ENCODE measurements at places on chromosomes 1 and 21.

DNA sequence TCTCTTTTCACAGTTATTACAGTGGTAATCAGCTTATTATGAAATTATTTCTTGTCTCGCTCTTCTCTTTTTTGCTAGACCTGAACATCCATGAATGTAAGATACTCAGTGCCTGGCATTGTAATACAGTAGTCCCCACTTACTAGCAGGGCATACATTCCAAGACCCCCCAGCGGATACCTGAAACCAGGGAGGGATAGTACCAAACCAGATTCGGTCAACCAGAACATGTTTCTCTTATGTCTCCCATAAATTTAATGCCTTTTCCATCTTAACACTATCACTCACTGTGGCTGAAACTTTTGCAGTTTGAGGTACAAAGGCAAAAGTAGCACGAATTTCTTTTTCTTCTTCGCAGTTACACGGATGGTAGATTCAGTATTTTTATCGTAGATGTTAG is 24.6 kb upstream of the B3GALT2 start:
- no peak for DNase-seq

DNA sequence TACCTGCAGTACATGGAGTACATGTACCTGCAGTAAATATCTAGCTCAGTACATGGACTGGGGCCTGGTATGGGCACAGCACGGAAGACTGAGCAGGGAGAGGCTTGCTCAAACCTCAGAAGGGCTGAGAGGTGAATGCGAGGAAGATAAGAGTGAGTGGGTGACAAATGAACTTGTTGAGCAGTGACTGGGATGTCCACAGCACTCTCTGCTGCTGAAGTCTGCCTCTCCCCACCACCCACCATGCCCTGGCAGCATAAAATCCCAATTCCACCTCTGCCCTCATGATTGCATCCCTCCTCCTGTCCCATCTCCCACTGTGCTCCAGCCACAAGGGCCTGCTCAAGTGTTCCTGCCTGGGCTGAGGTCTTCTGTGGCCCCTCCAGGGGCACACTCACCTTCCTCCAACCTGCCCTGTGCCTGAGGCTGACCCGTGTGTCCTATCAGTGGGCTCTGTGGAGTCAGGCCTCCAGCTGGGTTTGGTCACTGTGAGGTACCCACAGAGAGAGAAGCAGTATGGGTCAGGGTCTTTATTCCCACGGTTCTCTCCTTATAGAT is 114.2 kb downstream of the FOXD2 start:
- no peak for DNase-seq

GRCh38 chr1:192939440-192939839 is 119.7 kb downstream of the UCHL5 start:
- no peak for DNase-seq

DNA sequence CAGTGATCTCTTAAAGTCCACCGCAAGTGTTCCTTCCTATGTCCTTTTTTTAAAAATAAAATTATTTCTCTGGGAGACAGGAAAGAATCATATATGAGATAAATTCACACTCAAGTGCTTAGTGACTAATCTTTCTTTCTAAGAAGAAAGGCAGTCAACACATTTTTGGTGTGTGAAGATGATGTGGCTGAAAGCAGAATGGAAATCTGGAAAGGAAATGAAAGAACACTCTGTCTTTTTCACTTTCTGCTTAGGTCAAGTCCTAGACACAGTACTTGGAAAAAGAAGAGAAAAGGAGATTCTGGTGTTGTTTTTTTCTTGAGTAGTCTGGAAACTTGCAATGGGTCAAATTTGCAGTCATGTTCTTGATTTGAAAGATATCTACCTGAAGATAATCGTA is 45.5 kb upstream of the PRRX1 start:
- DNase-seq: no peak

GRCh38 chr21:19529031-19529430 is 1125.4 kb upstream of the TMPRSS15 start:
- no peak for DNase-seq

- DNase-seq: no peak
These were observed 13.5 kb downstream of the SHISA4 start for GRCh38 chr1:201902198-201902597.

DNA sequence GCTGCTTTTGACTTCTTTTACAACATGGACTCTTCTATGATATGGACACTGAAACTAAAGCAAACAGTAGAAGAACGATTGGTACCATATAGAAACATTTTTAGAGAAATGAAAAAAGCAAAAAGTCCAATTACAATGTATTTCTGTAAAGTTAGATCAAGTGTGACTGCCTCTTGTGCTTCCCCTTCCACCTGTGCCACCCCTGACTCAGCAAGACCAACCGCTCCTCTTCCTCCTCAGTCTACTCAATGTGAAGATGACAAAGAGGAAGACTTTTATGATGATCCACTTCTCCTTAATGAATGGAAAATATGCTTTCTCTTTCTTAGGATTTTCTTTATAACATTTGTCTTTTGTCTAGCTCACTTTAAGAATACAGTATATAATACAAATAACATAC is 66.9 kb downstream of the PHTF1 start:
- no peak for DNase-seq

GRCh38 chr1:12302798-12303447 is 73.1 kb downstream of the VPS13D start:
- DNase-seq: no peak

- no peak for DNase-seq
These were observed 21.3 kb downstream of the RBM15 start for GRCh38 chr1:110360431-110360830.

GRCh38 chr1:66048011-66048410 is 255.3 kb downstream of the PDE4B start:
- no peak for DNase-seq

DNA sequence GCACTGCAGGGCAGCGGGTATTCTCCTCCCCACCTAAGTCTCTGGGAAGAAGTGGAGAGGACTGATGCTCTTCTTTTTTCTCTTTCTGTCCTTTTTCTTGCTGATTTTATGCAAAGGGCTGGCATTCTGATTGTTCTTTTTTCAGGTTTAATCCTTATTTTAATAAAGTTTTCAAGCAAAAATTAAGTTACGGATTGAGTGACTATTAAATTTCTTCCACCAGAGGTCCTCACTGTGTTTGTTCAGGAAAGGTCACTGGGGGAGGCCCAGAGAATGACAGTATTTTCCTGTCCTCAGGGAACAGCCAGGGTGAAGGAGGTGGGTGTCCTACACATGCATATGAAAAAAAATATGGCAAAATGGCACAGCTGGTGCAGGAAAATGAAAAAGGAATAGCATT is 4.4 kb upstream of the ELF3 start:
- no peak for DNase-seq

DNA sequence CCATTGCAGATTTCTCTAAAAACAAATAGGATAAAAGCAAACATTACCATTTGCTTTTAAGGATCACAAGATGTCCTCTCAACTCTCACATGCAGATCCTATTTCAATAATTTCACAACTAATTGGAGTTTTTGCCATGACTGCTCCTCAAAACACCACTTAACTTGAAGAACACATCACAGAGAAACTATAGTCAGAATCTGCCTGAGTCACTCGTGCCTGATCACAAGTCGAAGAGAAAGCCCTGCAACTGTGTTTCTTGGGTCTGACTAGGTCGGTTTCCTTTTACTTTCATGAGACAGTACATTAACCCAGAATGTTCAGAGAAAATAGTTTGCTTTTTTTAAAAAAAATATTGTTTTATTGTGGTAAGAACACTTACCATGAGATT is 46.3 kb upstream of the SMYD2 start:
- DNase-seq: no peak

- DNase-seq: no peak
These were observed 270.7 kb downstream of the ASTN1 start for GRCh38 chr1:176893625-176894352.

DNA sequence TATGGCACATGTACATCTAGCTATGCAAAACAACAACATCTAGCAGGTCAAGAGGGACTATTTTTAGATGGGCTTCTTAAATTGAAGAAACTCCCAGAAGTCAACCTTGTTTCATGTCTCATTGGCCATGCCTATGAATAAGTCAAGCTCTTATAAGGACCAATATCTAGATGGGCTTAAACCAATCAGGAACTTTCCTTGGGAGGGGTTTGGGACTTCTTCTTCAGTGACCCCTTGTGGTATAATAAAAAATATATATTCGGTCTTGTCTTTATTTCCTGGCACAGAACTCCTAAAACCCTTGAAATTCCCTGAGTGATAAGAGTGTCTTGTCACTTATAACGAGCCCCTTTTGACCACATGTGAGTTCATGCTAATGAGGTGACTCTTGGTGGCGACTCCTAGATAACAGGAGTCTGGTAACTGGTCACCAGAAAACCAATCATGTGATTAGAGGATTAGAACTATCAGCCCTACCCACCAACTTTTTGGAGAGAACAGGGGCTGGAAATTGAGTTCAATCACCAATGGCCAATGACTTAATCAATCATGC is 218.3 kb downstream of the HHIPL2 start:
- no peak for DNase-seq

DNA sequence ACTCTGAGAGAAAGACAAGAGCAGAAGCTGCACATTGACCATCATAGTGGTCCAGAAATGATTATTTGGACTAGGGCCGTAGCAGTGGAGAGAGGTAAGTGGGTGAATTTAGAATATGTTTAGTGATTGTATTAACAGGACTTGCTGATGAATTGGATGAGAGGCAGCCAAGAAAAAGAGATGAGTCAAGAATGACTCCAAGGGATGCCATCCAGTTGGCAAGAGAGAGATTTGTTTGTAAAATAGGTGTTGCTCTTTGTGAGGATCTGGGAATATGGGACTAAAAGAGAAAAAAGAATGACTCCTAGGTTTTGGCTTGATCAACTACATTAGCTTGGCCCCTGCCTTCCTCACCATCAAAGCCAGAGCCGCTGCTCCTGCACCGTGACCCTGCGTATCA is 54.2 kb upstream of the ARTN start:
- no peak for DNase-seq

DNA sequence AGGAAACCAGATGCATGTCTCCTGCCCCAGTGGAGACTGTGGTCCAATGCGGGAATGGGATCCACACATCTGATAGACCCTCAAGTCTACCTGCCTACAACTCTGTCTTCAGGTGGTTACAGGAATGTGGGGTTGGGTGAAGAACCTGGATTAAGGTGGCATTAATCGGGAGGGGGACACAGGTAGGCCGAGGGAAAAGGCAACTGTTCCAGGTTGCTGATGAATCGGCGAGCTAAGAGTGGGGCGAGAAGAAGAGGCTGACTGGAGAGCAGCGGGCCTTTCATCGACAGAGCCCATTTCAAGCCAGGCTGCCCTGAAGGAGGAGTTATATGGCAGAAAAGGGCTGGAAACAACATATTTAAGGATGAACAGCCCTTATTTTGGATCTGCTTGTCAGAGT is 836 bp downstream of the CD2 start:
- DNase-seq: no peak

GRCh38 chr1:99784809-99785255 is 18.4 kb upstream of the FRRS1 start:
- DNase-seq: no peak

DNA sequence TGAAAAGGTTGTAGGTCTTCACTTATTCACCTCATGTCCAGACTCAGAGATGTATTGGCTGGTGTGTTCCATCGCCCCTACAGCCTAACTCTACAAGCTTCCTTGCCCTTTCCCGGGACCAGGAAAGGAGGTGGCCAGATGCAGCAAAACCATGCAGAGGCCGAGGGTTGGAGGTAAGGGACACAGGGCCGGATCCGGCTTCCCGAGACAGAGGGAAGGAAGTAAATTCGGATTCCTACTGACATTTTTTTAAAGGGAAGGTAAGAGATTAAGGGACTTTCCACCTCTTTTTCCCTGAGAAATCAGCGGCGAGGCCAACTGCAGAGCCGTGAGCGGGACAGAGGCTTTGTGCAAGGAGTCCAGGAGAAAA is 12.7 kb downstream of the EPHA10 start:
- DNase-seq: no peak

DNA sequence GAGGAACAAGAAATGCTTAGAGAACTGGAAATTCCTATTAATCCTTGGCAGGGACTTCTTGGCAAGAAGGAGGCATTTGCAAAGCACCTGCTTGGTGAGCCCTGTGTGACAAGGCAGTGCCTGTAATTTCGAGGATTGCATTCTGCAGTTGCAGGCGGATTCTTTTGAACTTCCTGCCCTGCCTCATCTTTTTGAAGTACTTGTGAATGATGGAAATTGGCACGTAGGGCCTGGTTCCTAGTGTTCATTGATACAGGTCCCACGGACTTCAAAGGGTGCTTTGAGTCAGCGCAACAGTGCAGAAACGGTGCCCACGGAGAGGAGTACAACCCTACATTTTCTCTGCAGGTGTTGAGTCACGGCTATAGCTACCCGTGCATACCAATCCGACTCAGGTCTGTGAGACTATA is 6.4 kb downstream of the HUNK start:
- no peak for DNase-seq

DNA sequence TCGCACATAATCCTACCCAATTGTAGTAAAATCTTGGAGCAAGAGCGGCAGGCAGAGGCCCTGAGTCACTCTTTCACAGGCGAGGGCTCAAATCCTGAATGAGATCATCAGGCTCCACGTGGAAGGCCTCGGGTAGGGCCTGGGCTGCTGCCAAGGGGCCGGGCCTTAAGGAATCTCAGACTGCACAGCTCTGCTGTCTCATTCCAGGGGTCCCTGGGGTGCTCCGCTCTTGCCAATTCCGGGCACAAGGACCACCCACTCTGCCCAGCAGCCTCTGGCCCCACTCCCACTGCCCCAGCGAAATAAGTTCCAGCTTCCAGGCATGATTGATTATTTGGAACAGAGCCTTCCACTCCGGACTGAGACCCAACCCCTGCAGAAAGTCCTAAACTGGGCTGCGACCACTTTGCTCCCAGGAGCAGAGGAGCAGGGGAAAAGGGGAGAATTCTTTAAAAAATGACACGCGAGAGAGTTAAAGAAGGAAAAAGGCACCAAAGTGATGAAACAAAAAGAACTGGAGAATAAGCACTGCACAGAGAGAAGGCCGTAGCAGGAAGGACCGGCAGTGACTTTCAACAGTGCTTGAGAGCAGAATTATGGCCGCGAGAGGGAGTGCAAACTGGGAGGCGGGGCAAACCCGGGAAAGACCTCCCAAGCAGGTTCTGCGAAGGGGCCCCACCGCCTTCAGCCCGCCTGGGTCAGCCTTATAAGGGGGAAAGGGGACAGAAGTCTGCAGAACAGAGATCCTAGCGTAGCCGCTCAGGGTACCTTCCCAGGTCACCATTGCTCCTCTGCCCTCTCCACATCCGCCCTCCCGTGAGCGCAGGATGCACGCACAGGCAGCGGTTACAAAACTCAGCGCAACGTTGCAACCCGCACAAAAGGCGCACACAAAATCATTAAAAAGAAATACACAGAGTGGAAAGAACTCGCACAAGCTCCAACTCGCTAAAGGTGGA is 2.0 kb downstream of the ADAMTS1 start:
- DNase-seq: no peak

DNA sequence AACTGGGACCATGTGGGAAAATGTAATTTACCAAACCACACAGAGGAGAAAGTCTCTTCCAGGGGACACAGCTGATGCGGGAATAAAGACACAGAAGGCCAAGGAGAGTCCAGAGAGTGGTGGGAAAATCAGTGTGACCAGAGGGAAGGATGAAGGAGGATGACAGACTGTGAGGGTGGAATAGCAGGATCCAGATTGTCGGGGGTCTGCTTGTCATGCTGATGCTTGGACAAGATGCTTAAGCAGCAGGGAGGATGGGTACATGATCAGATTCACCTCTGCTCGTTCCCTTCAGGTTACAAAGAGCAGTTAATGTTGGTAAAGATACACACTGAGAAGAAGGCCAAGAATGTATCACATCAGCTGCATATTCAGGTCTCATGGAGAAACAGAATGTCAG is 117.1 kb upstream of the ZNF644 start:
- no peak for DNase-seq

- no peak for DNase-seq
These were observed 28.3 kb upstream of the TMPRSS2 start for GRCh38 chr21:41536076-41536826.

GRCh38 chr1:223674119-223674890 is 8.8 kb upstream of the CAPN8 start:
- no peak for DNase-seq

GRCh38 chr1:200794506-200795065 is 55.9 kb downstream of the CAMSAP2 start:
- DNase-seq: no peak

Measured in NCI-H187 treated with DMSO at 0.1 percent for 48 hours (cell line).